Activated naive CD8-positive, alpha-beta T cell treated with anti-CD3 and anti-CD28 coated beads for 36 hours (primary cell): ENCODE measurements at places on chromosomes 5 and 9.
A peak's percentile ranks its signal among the peaks of the same experiment; 100 is the strongest.

GRCh38 chr5:1831677-1832313 is 30.6 kb downstream of the NDUFS6 start:
- peaks cover 6% of the 10 kb centered on the region for H3K27me3 ChIP-seq
- no peaks in the 10 kb centered on the region for H3K36me3 ChIP-seq
- H3K4me1 ChIP-seq = no peaks in the 10 kb centered on the region
- no peak overlapping the region for H3K4me3 ChIP-seq
- DNase-seq = no peak

GRCh38 chr5:36692791-36693763 is 86.7 kb downstream of the SLC1A3 start:
- H3K4me1 ChIP-seq = peaks cover 19% of the 10 kb centered on the region
- no peak overlapping the region for H3K27ac ChIP-seq
- DNase-seq = peak; percentile 56
- H3K27me3 ChIP-seq = peaks cover 44% of the 10 kb centered on the region
- H3K4me3 ChIP-seq = no peak overlapping the region

- peak overlapping the region; percentile 39 for H3K4me3 ChIP-seq
- H3K27me3 ChIP-seq = no peaks in the 10 kb centered on the region
- peak overlapping the region; percentile 36 for H3K27ac ChIP-seq
- DNase-seq = peak; percentile 18
- H3K36me3 ChIP-seq = no peaks in the 10 kb centered on the region
- H3K4me1 ChIP-seq = peaks cover 33% of the 10 kb centered on the region
Observed at GRCh38 chr9:115000217-115000639, 69.8 kb upstream of the TNFSF8 start.

- no peak for DNase-seq
- no peak overlapping the region for H3K4me3 ChIP-seq
- H3K4me1 ChIP-seq = no peaks in the 10 kb centered on the region
- H3K36me3 ChIP-seq = no peaks in the 10 kb centered on the region
- H3K27me3 ChIP-seq = peaks cover 7% of the 10 kb centered on the region
- H3K27ac ChIP-seq = no peak overlapping the region
Observed at GRCh38 chr5:103389846-103390245, 131.3 kb downstream of the MACIR start.

GRCh38 chr9:93962561-93963440 is 7.6 kb upstream of the BARX1 start:
- DNase-seq = peak; percentile 71
- H3K36me3 ChIP-seq = no peaks in the 10 kb centered on the region
- H3K4me3 ChIP-seq = no peak overlapping the region
- H3K4me1 ChIP-seq = peaks cover 23% of the 10 kb centered on the region
- H3K27ac ChIP-seq = no peak overlapping the region

DNA sequence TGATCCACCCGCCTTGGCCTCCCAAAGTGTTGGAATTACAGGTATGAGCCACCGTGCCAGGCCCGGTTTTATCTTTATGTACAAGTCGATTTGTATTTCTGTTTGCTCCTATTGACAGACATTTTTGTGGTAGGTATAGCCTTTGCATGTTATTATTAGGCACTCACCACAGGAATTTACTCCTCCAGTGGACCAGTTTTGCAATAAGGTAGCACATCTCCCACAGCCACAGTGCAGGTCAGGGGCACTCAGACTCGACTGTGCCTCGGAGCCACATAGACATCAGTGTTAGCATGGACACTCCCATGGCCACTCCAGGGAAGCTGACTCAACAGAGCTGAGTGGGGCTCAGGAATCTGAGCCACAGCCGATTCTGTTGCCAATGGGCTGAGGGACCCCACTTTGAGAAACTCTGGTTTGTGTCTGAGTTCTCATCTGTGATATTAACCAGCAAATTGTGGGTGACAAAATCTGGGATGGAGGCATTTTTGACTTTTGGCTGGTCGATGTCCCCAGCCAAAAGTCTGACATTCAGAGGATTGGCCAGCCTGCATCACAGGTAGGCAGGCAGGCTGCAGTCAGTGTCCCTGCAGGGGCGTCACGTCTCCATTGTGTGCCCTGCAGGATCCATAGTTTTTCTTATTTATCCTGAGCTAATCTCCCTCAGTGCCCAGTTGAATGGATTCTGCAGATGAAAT is 15.0 kb upstream of the SHB start:
- H3K4me3 ChIP-seq = no peak overlapping the region
- H3K27me3 ChIP-seq = peaks cover 9% of the 10 kb centered on the region
- no peak for DNase-seq

GRCh38 chr5:140342896-140343295 is 3.5 kb downstream of the HBEGF start:
- H3K27me3 ChIP-seq = peaks cover 12% of the 10 kb centered on the region
- peaks cover 24% of the 10 kb centered on the region for H3K36me3 ChIP-seq
- H3K27ac ChIP-seq = peak overlapping the region; percentile 93
- H3K4me1 ChIP-seq = peaks cover 50% of the 10 kb centered on the region

DNA sequence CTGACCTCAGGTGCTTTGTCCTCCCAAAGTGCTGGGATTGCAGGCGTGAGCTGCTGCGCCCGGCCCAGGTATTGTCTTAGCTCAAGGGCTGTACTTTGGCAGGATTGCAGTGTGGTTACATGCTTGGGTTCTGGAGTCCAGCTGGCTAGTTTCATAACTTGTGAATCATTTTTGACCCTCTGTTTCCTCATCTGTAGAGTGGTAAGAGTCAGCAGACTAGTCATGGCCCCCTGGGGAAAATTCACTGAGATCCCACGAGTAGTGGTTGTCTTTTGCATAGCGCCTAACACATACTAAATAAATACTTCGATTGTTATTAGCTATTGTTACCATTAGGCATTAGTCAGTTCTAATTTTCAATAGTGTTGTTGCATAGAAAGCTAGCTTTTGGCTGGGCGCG is 14.3 kb downstream of the PTPA start:
- DNase-seq = no peak
- no peak overlapping the region for H3K27ac ChIP-seq
- no peak overlapping the region for H3K4me3 ChIP-seq
- H3K27me3 ChIP-seq = no peaks in the 10 kb centered on the region
- H3K4me1 ChIP-seq = no peaks in the 10 kb centered on the region

GRCh38 chr5:42454216-42454995 is 31.2 kb downstream of the GHR start:
- H3K4me3 ChIP-seq = no peak overlapping the region
- H3K36me3 ChIP-seq = no peaks in the 10 kb centered on the region
- peaks cover 20% of the 10 kb centered on the region for H3K27me3 ChIP-seq
- H3K4me1 ChIP-seq = no peaks in the 10 kb centered on the region

DNA sequence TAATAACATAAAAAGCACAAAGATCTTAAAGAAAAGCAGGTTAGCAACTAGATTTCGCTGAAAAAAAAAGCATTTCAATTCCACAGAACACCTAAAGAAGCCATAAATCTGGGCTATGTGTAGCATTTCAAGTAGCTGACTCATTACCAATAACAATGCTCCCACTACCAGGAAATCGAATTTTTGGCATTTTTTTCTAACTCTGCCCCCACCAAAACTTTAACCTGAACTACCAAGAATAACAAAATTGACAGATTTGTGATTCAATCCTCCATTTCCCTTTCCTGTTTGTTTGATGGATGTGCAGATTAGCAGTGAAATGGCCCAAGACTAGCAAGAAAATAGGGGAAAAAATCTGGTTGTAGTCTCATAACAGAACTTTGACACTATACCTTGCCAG is 180.2 kb downstream of the RASEF start:
- H3K4me1 ChIP-seq = no peaks in the 10 kb centered on the region
- DNase-seq = no peak
- no peak overlapping the region for H3K27ac ChIP-seq
- no peaks in the 10 kb centered on the region for H3K36me3 ChIP-seq

- no peaks in the 10 kb centered on the region for H3K27me3 ChIP-seq
- no peak for DNase-seq
- H3K4me3 ChIP-seq = no peak overlapping the region
- peaks cover 33% of the 10 kb centered on the region for H3K36me3 ChIP-seq
Observed at GRCh38 chr5:138022912-138023311, 10.0 kb downstream of the FAM13B start.

- peaks cover 7% of the 10 kb centered on the region for H3K36me3 ChIP-seq
- DNase-seq = peak; percentile 74
- peaks cover 59% of the 10 kb centered on the region for H3K4me1 ChIP-seq
- H3K4me3 ChIP-seq = peak overlapping the region; percentile 68
- peak overlapping the region; percentile 99 for H3K27ac ChIP-seq
Observed at GRCh38 chr5:14415024-14415697, 166.4 kb upstream of the OTULINL start.

DNA sequence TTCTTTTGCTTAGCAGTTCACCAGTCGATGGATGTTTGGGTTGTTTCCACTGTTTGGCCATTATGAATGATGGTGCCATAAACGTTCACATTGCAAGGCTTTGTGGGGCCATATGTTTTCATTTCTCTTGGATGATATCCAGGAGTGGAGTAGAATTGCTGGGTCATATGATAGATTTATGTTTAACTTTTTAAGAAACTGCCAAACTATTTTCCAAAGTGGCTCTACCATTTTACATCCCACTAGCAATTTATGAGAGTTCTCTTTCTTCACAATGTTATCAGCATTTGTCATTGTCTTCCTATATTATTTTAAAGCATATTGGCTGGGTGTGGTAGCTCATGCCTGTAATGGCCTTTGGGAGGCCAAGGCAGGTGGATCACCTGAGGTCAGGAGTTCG is 5.2 kb downstream of the GPR107 start:
- H3K4me1 ChIP-seq = peaks cover 22% of the 10 kb centered on the region
- no peaks in the 10 kb centered on the region for H3K27me3 ChIP-seq
- no peak for DNase-seq
- no peak overlapping the region for H3K4me3 ChIP-seq
- H3K36me3 ChIP-seq = peaks cover 15% of the 10 kb centered on the region

GRCh38 chr5:24005384-24005783 is 498.0 kb downstream of the PRDM9 start:
- no peak overlapping the region for H3K4me3 ChIP-seq
- H3K27me3 ChIP-seq = no peaks in the 10 kb centered on the region
- no peaks in the 10 kb centered on the region for H3K4me1 ChIP-seq
- DNase-seq = no peak
- H3K36me3 ChIP-seq = no peaks in the 10 kb centered on the region
- no peak overlapping the region for H3K27ac ChIP-seq

DNA sequence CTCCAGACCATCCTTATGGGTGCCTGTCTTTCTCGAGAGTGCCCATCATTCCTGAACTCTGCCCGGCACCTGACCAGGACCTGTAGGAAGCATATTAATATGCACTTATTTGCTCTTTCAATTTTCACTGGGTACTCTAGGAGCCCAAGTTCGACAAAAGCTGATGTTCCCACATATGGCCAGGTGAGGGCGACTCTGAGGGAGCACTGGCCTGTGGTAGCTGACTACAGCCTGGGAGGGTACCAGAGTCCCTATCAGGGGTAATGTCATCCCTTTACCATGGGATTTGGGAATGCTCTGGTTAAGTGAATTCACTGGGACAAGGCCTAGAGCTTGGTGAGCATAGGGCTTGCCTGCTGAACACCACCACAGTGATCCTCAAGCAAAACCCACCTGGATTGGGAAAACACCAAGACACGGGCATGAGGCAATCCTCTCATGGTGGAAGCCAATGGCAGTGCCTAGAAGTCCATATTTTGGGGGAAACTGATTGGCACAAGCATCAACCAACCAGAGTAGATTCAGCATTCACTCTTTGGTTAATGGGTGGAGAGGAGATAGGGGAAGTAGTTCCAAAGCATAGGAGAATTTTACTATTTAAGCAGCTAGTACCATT is 112.2 kb downstream of the MTX3 start:
- peaks cover 2% of the 10 kb centered on the region for H3K4me1 ChIP-seq
- no peaks in the 10 kb centered on the region for H3K27me3 ChIP-seq
- no peak overlapping the region for H3K4me3 ChIP-seq

DNA sequence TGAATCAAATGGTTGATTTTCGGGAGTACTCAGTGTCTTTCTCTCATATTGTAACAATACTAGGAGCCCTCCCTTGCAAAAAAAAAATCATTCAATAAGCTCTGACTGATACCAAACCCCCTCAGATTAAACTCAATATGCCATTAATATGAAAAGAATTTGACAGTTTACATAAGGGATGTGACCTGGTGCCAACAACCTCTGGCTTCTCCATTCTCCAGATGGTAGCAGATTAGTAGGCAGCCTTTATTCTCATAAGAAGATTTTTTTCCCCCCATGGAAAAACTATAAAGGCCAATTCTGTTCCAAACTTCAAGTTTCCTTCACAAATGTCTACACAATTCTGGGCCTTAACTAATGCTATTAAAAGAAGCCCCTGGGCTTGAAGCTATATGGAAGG is 96.5 kb downstream of the EFNA5 start:
- no peaks in the 10 kb centered on the region for H3K36me3 ChIP-seq
- H3K4me1 ChIP-seq = peaks cover 15% of the 10 kb centered on the region
- no peak overlapping the region for H3K27ac ChIP-seq
- H3K27me3 ChIP-seq = peaks cover 25% of the 10 kb centered on the region

- no peak for DNase-seq
- peak overlapping the region; percentile 99 for H3K27ac ChIP-seq
- H3K36me3 ChIP-seq = peaks cover 97% of the 10 kb centered on the region
- H3K4me1 ChIP-seq = peaks cover 94% of the 10 kb centered on the region
- H3K4me3 ChIP-seq = peak overlapping the region; percentile 75
- H3K27me3 ChIP-seq = no peaks in the 10 kb centered on the region
Observed at GRCh38 chr5:170289764-170290163, 7.8 kb downstream of the LCP2 start.

DNA sequence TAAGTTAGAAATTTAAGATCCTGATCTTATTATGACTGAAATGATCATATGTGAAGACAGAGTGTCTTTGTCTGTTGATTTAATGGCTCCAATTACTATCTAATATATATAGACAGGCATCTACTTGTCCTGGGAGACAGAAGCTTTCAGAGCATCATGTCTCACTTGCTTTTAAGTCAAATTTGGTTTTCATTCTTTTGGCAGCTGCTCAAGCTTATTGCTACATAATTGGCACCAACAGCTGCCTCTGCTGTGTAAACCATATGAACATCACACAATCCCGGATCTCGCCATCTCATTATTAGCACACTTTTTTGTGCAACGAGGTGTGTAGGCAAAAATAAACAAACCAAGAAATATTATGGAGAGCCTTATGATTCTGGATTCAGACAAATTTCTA is 1717.9 kb downstream of the EFNA5 start:
- no peaks in the 10 kb centered on the region for H3K4me1 ChIP-seq
- H3K4me3 ChIP-seq = no peak overlapping the region
- no peaks in the 10 kb centered on the region for H3K36me3 ChIP-seq
- no peak for DNase-seq

GRCh38 chr5:100902440-100903038 is 543 bp downstream of the ST8SIA4 start:
- peaks cover 16% of the 10 kb centered on the region for H3K36me3 ChIP-seq
- peak overlapping the region; percentile 99 for H3K27ac ChIP-seq
- H3K4me3 ChIP-seq = peak overlapping the region; percentile 97
- H3K4me1 ChIP-seq = peaks cover 44% of the 10 kb centered on the region

- DNase-seq = no peak
- no peak overlapping the region for H3K27ac ChIP-seq
- no peaks in the 10 kb centered on the region for H3K36me3 ChIP-seq
- H3K4me1 ChIP-seq = no peaks in the 10 kb centered on the region
- H3K4me3 ChIP-seq = no peak overlapping the region
Observed at GRCh38 chr9:134428559-134428958, 102.3 kb downstream of the RXRA start.

DNA sequence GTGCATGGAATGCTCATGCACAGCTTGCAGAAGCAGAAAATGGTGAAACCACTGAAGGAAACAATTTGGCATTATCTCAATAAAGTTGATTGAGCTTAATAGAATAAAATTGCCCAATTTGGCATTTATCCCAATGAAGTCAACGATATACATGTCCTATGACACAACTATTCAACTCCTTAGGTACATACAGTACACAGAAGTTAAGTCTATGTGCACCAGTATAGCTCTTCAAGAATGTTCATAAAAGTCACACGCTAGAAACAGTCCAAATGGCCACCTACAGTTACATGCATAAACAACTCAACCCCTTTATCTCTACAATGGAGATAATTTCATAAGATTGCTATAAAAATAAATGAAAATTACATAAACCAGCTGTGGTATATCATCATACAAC is 184.5 kb downstream of the DENND1A start:
- H3K27me3 ChIP-seq = no peaks in the 10 kb centered on the region
- DNase-seq = no peak
- H3K4me3 ChIP-seq = no peak overlapping the region
- H3K36me3 ChIP-seq = peaks cover 2% of the 10 kb centered on the region
- H3K4me1 ChIP-seq = peaks cover 17% of the 10 kb centered on the region
- no peak overlapping the region for H3K27ac ChIP-seq
